ENCODE measurements at places on chromosomes 7 and 10.
A peak's percentile ranks its signal among the peaks of the same experiment; 100 is the strongest.

DNA sequence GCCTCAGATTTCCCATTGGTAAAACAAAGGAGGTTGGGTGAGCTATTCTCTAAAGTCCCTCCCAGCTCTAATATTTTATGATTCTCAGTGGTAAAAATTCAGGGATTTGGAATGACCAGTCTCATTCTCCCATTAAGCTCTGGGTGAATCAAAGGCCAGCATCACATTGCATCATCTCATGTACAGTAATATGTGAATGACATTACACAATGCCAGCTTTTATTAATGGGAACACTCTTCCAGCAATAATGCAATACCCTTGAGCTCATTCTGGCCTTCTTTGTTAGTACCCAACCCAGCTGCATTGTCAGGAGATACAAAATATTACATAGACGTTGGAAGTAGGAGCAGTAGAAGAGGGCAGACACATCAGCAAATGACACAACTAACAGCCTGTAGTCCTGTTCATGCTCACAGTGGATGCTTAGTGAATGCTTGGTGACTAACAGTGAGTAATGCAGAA lies 100.0 kb upstream of the EGR2 start:
- DNase-seq = no peak

DNA sequence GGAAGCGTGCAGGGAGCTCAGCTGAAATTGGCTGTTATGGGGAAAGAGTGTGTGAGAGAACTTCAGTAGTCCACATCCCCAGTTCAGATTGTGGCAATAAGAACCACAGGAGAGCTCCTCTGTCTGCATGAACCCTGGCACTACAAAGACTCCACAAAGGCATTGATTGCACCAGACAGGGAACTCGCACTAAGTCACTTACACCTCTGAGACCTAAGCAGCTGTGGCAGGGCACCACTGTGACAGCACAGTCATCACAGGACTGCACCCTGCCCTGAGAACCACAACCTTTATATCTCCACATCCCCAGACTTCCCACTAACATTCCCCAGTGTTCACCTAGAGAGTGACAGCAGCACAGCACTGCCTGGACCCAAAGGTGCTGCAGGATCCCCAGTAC lies 226.8 kb downstream of the XPNPEP1 start:
- no peak for DNase-seq

DNA sequence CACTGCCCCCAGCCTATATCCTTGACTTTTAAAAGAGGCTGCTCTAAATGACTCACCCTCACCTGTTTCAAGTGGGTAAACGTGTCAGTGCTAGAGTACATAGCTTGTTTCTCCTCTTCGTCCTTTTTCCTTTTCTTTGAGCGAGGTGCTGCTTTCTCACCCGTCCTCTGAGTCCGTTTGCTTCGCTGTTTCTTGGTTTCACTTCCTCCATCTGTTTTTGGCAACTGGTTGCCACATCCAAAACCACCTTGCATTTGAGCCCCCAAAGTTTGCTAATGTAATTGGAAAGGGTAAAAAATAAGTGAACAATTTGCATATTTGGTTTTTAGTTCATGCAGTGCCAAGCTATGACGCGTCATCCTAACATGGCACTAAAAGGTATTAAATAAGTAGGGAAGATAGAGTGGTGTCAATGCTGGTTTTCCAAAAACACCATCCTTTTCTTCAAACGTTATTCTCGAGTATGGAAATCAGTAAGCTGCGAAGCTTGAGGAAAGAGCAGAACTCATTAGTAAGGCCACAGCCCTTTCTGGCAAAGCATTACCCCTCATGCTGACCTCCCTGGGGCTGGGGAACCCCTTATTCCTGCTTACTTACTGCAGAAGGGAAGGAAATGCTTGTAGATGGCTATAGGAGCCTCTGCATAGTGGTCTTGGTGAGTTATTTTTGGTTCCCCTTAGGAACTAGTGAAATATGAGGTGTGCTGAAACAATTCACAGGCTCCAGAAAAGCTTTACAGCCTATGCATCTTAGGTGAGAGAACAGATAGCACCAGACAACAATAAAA lies 133.5 kb downstream of the GALNT11 start:
- DNase-seq = peak; percentile 65

DNA sequence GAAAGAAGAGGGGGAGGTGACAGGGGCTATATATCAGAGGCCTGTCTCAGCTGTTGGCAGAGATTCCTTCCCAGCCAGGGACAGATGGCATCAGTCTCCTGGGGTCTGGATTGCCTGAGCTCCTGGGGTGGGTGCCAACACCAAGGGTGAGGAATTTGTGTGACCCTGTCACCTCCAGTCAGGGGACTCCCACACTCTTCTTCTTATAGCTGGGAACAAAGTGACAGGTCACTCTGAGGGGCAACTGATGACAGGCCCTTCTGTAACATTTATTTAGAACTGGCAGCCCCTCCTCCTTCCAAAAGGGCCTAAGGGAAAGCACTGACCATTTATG lies 53.7 kb upstream of the DUSP5 start:
- DNase-seq = no peak

- no peak for DNase-seq
Measured at GRCh38 chr7:81501220-81501619, 268.6 kb downstream of the HGF start.

- DNase-seq = no peak
Measured at GRCh38 chr10:119199231-119199992, 8.0 kb upstream of the GRK5 start.

GRCh38 chr7:80088705-80089104 lies 45.9 kb upstream of the GNAI1 start:
- DNase-seq = no peak

GRCh38 chr7:73741600-73741999 lies 3.0 kb upstream of the ABHD11 start:
- DNase-seq = no peak

- no peak for DNase-seq
Measured at GRCh38 chr7:83732305-83732704, 83.4 kb upstream of the SEMA3E start.

DNA sequence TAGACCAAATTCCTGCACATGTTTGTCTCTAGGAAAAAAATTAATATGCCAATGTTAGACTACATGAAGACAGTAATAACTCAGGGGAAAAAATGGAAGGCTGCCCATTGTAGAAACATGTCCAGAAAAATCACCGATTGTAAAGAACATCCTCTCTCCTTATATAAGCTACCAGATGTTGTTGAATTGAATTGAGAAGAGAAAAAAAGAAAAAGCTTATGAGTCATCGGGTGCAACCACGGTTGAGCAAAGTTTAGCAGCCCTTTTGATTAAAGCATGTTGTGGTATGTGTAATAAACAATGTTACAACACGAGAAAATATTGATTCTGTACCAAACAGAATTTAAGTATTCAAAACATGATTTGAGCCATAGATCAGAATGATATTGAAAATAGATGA lies 102.3 kb upstream of the ARHGAP21 start:
- DNase-seq = no peak

GRCh38 chr10:3094609-3095036 lies 27.3 kb downstream of the PFKP start:
- no peak for DNase-seq
